ENCODE measurements at places on chromosomes 6 and 20. TPM values are rescaled to one million over a fixed set of nuclear protein-coding genes. Genes with fewer than 3 reads are reported as not detected.

DNA sequence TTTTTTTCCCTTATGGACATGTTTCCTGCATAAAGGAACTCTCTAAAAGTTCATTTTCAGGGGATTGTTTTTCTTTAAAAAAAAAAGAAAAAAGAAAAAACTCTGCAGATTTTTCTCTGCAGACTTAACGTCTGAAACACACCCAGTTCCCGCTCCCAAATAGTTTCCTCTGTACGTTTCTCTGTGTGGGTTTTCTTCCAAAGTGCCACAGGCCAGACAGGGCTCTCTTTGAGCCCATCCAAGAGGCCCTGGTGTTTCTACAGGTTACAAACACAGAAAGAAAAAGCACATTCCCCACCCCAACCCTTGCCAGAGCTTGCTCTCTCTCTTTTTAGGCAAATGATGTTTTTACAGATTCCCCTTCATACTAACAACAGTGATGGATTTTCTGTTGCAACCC is 258.6 kb downstream of the FNDC1 start:
- no peak for DNase-seq

PRSS16 gene
- not detected for total RNA-seq

DNA sequence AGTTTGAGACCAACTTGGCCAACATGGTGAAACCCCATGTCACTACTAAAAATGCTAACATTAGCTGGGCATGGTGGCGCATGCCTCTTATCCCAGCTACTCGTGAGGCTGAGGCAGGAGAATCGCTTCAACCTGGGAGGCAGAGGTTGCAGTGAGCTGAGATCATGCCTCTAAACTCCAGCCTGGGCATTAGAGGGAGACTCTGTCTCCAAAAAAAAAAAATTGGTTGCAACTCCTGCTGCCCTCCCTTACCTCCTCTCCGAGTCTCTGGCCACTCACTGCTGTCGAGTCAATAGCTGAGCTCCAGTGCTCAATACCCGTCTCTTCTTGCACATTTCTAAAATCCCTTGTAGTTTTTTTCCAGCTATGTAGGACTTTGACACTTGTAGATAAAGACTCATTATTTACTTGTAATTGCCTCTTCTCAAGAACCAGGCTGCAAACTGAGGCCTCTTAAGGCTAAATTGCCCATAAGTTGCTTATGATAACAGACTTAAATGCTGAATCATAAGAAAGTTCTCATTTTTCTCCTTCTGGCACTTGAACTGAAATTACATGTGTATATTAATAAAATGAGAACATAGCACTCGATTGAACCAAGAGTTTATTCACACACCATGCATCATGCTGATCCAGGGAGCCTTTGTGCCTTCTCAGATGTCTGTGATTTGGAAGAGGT is 13.8 kb downstream of the HECA start:
- no peak for DNase-seq

- no peak for DNase-seq
Measured at GRCh38 chr6:6007366-6008088, 802 bp upstream of the NRN1 start.

DNA sequence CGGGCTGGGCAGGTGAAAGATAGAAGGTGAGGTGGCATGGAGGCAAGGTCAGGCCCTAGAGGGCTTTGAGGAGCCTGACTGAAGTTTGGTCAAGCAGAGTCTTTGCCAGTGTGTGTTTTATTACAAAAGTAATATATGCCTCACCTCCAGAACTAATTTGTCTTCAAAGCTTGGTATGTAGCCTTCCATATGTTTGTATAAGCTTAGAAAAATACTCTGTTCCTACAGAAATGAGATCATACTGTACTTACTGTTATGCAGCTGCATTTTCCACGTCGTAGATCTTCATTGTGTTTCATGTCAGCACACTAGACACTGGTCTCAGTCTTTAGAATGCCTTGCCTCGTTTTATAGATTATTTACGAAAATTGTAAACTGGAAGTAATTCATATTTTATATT is 61.8 kb downstream of the ANKS1A start:
- no peak for DNase-seq

GRCh38 chr6:7367408-7367807 is 22.1 kb downstream of the CAGE1 start:
- DNase-seq: no peak

- no peak for DNase-seq
Measured at GRCh38 chr20:63964412-63964811, 5.3 kb downstream of the ZNF512B start.

DNA sequence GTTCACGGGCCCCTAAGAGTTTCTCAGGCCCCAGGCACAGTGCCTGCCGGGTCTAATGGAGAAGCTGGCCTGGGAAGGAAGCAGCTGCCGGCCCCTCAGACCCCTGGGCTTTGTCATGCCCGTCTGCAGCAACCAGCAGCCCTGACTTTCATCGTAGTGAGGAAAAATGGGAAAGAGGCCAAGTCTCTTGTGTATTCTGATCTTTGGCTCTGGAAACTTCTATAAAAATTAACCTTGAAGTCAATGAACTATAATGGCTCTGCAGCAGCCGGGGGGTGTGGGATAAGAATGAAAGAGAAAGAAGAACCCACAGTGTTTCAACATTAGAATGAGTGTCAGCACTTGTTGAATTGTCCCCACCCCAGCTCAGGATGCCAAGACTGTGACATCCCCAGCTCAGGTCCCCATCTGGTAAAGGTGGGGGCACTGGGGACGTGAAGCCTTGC is 12.9 kb downstream of the TGM2 start:
- DNase-seq: peak; percentile 98

HLA-DQA1 gene
- total RNA-seq: not detected

DNA sequence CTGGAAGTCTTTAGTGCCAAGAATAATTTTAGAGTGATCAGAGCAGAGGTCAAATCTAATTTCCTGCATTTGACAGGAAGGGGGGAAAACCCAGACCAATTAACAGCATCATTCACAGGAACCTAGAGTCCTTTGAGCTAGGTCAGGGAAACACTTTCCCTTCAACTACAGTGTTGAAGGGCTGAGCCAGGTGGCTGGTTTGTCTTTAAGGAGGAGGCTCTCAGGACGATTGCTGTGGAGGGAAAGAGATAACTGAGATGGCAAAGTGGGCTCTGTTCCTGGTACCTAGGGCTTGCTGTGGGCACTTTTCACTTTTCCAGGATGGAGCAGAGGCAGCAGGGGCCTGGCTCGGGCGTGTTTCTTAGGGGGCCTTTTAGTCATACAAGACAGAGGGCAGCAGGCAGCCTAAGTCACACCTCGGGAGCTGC is 111.9 kb downstream of the SCML4 start:
- no peak for DNase-seq

PCSK2 gene
- total RNA-seq: not detected

DNA sequence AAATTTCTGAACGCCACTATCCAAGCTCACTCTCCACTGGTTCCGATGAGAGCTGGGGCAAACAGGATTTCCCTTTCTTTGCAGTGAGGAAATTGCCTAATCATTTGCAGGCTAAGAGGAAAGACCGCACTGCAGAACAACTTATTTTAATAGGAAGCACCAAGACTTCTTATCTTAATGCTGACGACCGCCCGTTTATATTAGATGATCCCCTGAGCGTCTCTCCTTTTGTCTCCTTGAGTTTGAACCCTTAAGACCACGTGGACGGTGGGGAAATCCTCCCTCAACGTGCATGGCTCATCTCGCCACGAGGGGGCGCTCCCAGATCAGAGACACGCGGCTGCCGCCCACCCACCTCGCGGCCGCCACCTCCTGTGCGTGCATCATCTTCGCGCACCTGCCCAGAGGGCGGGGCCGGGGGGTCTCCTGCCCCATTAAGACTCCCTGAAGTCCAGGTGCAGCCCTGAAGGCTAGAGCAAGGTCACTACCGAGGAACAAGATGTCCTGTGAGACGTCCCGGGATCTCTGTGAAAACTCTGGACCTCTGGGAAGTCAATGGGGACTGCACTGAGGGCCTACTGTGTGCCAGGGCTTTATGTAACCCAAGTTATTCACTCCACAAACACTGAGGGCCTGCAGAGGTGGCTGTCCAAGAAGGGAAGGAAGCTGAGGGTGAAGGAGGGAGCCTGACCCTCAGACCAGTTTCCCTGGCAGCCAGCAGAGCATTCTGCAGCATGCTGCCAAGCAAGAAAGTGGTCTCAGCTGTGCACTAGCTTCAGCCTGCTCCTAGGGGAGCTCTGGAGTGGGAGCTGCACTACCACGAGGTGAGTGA is 28.1 kb downstream of the PDYN start:
- peak; percentile 62 for DNase-seq

DNA sequence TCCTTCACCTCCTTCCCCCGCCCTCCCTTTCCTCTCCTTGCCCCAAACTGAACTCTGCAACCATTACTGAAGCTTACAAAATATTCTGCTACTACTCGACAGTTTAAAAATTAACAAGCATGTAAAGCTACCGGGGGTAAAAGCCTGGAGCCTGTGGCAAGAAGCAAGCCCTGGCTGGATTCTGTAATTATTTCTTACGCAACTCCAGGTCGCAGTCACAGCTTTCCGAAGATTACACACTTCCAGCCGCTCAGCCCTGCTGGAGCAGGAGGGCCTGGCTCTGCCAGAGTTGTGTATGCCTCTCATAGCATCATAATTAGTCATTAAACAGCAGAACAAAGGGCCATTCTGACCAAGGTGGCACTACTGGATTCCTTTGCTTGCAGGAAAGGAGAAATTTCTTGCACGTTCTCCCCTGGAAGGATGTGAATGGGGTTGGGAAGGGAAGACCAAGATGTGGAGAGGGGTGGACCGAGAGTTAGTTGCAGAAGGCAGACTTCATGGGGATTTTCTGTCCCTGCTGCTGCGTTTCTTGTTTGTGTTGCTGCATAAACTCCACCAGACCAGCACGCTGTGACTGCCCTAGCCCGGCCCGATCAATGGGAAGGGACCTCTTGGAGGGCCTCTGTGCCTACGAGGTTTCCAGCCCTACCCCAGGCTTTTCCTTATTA is 23.6 kb downstream of the FOXQ1 start:
- DNase-seq: no peak

- no peak for DNase-seq
Measured at GRCh38 chr6:129865013-129865412, 3.9 kb upstream of the TMEM244 start.
